Activated CD4-positive, alpha-beta T cell treated with anti-CD3 and anti-CD28 coated beads for 36 hours (primary cell): ENCODE measurements at places on chromosomes 5 and 9. TPM values are rescaled to one million over a fixed set of nuclear protein-coding genes. Genes with fewer than 3 reads are reported as not detected.
A peak's percentile ranks its signal among the peaks of the same experiment; 100 is the strongest.

- peak overlapping the region; percentile 38 for H3K27ac ChIP-seq
- no peak overlapping the region for H3K4me3 ChIP-seq
- no peaks in the 10 kb centered on the region for H3K36me3 ChIP-seq
- no peak for DNase-seq
- H3K27me3 ChIP-seq: no peaks in the 10 kb centered on the region
Measured at GRCh38 chr5:16654647-16655334, 38.0 kb upstream of the RETREG1 start.

DNA sequence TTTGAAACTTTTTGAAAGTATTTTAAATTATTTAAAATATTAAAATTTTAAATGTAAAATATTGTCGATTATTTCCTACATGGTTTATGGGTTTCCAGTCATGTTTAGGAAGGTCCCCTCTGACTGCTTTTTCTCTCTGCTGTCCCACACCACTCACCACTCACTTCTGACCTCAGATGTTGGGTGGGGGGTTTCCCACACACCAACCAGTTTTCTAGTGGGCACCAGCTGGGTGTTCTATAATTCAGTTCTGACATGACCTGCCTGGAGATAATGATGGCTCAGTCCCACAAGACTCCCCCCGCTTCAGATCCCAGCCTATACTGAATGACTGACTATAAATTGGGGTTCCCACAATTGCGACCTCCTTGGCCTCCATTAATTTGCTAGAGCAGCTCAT, 310.4 kb downstream of the GADD45G start:
- H3K36me3 ChIP-seq: no peaks in the 10 kb centered on the region
- no peak for DNase-seq
- H3K4me3 ChIP-seq: no peak overlapping the region
- no peak overlapping the region for H3K27ac ChIP-seq

The SVEP1 gene
- total RNA-seq: not detected

The CHMP5 gene
- 102 TPM for total RNA-seq

The SMARCA2 gene
- 94.0 TPM for total RNA-seq

The MYMK gene
- not detected for total RNA-seq
